CD4-positive, alpha-beta T cell treated with Interleukin-17A for 4 hours (primary cell): ENCODE measurements at places on chromosomes 5 and 9.

GRCh38 chr5:173535976-173536639, 80.3 kb downstream of the BOD1 start:
- no peak for DNase-seq

- no peak for DNase-seq
These were observed 1249.0 kb upstream of the CDH18 start for GRCh38 chr5:21236971-21237427.

- peak; percentile 26 for DNase-seq
These were observed at the start of gene PIP5K1B for GRCh38 chr9:68704814-68705530. PIP5K1B (plus strand) TSS chr9:68705240; CDS start chr9:68822615, 117,375 bp downstream.

DNA sequence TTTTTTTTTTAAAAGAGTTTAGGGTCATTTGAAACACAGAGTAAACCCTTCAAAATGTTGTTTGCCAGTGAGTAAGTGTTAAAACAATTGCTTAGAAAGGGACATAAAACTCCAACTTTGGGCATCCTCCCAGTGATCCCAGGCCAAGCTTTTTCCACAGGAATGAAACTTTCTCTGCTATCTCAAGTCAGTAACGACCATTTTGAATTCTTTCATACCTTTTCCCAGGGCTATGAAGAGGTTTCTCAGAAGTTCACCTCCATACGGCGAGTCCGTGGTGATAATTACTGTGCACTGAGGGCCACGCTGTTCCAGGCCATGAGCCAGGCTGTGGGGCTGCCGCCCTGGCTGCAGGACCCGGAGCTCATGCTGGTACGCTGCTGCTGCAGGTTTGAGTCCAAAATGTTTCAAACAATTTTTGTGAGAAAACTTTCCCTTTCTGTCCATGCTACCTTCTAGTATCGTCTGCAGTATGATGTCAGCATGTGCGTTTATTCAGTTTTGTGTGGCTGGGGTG, 16.8 kb downstream of the OTULIN start:
- no peak for DNase-seq

DNA sequence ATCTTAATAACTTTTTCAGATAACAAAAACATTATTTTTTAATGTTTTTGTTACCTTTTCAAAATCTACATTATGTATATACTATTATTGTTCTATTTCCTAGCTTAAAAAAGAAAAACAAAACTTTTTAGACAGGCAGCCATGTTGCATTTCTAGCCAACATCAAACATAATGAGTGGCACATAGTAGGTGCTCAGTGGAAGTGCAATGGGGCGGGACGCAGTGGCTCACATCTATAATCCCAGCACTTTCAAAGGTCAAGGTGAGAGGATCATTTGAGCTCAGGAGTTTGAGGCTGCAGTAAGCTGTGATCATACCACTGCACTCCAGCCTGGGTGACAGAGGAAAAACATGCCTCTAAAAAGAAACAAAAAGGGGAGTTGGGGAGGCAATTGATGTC, 68.4 kb downstream of the MED27 start:
- DNase-seq, result no peak

- DNase-seq, result no peak
These were observed 592.7 kb upstream of the BRINP1 start for GRCh38 chr9:119961774-119962424.

DNA sequence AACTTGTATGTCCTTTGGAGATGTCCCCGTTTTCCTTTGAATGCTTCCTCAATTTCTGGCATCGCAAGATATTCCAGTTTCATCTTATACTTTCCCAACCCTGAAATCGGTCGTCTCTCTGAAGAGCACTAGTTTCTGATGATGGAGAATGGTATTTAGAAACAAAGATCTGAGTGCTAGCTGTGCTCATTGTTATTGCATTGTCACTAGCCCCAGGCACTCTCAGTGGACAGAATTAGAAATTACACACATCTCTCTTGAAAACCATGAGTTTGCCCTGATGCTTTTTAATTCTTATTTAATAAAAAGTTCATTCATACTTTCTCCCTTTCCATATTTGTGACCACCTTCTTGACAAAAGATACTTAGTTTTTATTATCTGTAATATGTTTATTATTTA, 67.7 kb downstream of the C9orf152 start:
- no peak for DNase-seq

GRCh38 chr5:73638344-73639095, 12.5 kb downstream of the ARHGEF28 start:
- DNase-seq, result no peak

DNA sequence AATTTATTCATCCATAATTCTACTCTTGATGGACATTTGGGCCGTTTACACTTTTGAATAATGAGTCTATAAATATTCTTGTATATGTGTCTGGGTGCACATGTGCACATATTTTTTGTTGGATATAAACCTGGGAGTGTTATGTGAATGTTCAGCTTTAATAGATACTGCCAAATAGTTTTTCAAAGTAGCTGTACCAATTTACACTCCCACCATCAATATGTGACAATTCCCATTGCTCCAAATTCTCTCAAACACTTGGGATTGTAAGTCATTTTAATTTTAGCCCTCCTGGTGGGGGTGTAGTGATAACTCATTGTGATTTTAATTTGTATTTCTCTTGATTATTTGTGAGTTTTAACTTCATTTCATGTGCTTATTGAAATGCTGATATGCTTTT, 114.9 kb downstream of the GRIA1 start:
- no peak for DNase-seq

DNA sequence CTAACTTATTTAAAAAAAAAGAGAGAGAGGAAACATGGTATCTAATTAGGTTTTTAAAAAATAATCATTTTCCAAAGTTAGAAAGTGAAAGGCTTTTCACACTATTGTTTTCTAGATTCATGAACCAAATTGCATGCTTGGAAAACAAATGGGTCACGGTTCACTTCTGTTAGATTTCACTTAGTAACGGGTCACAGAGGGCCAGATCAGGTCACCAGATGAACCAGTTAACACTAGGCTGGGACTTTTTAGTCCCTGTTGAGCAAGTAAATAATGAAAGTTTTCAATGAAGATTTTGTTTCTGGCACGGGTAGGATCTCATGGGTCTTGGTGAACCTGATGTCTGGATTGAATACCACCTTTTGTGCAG, 207.2 kb upstream of the RFX3 start:
- no peak for DNase-seq

GRCh38 chr5:163569284-163569683, 63.9 kb downstream of the MAT2B start:
- no peak for DNase-seq

DNA sequence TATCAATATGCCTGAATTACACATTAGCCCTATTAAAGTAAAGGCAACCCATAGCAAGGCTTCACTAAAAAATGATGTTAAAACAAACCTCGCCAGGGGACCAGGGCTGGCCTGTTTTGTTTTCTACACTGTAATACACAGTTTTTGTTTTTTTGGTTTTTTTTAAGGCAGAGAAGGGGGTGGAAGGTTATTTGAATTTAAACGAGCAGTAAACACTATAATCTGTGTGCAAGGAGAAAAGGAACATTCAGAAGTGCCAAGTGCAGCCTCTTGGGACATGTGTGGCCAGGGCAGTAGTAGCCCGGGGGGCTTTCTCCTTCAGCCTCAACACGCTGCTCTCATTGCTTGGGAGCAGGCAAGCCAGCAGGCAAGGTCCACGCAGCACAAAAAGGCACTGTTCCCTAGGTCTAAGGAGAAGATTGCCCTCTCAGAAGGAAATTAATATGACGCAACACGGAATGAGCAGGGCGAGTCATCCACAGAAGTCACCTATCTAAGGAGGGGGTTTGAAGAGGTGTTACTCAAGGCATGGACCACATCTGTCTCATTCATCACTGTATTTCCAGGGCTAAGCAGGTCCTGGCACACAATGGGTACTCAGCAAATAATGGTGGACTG, 16.2 kb downstream of the SIL1 start:
- DNase-seq, result no peak

- DNase-seq, result no peak
These were observed 124.3 kb upstream of the CXCL14 start for GRCh38 chr5:135703016-135703550.

DNA sequence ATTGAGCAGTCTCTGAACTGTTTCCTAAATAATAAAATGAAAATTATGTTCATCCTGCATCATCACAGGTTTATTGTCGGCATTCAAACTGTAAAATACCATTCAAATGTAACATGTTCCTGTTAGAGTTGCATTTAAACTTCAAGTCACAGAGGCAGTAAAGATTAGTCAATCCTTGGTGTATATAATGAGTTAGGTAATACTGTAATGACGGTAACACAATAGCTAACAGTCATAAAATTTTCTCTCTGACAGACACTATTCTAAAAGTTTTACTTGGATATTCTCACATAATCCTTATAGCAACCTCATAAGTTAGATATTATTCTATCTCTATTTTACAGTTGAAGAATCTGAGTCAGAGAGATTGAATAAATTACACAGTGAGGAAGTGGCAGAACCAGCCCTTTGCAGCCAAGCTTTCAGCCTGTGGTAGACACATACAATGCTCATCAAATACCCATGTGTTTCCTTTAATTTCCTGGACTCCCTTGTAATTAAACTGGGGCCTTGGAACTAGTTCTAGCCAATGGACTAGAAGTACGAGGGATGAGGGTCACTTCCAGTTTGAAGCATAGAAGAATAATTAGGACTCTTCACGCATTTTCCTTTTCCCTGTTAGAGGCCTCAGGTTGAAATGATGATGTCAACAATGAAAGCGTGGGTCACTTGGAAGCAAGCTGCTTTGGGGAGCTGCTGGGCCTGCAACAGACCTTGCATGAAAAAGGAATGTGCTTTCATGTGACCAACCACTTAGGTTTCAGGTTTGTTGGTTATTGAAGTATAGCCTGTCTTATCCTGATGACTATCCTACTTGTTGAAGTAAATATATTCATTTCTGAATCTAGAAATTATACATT, 12.3 kb upstream of the CAST start:
- DNase-seq, result no peak

GRCh38 chr5:81216152-81216551, 17.0 kb upstream of the CKMT2 start:
- DNase-seq, result no peak

GRCh38 chr9:78040726-78041125, 9.1 kb upstream of the GNAQ start:
- DNase-seq, result no peak

GRCh38 chr5:136043551-136043950, 14.8 kb downstream of the TGFBI start:
- no peak for DNase-seq

- no peak for DNase-seq
These were observed 53.6 kb upstream of the EGFL7 start for GRCh38 chr9:136609160-136609475.
